CD4-positive, alpha-beta T cell treated with Interleukin-6 at 100 ng/mL for 8 hours (primary cell): ENCODE measurements at places on chromosomes 4 and X.
A peak's percentile ranks its signal among the peaks of the same experiment; 100 is the strongest.

- DNase-seq = no peak
Observed at GRCh38 chr4:87299898-87300297, 22.8 kb downstream of the HSD17B13 start.

DNA sequence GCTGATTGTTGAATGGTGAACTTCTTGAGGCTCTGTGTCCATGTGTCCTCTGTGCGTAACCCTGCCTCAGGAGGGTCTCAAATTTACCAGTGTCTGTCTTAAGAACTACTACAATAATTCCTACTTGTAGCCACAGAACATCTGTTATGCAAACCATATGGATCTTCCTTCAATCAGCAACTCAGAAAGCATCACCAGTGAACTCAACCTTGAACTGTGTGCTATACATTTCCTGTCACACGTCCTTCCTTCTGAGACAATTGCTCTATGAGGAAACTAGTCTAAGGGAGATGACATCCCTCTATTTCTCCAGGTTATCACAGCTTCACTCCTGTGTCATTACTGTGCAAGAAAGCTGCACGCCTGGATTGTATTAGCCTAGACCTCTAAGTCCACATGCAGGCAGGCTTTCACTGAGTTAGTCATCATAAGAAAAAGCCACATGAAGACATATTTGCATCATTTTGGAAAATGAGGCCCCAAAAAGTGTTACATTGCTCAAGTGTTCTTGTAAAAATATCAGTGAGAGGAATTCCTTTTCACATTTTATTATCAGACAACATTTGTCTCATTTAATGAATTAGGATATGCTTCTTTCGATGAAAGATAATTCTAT, 157.8 kb downstream of the AFF2 start:
- DNase-seq = no peak

DNA sequence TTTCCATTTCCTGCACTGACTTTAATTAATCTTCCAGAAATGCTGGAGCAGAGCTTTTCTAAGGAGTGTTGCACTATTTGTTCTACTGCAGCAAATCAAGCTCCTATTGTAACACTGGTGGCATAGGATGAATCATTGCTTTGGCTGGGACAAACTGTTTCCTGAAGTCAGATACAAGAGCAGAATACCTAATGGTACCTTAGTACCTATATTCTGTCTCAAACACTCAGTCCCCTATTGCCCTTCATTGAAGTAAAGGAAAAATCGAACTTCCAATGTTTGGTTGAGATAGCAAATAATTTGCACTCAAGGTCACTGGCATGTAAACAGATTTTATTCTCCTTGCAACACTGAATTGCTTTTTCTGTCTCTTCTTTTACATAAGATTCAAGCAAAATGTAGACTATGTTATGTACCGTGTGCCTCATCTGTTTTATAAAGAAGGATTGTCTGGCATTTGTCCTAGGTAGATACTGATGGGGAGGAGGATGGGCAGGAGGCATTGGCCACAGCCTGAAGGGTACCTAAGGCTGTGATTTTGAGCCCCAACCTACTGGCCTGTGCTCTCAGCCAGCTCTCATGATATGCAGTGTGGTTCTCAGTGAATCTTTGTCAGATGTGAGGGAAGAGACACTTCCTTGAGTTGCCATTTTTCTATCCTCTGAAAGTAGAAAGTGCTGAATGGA, 141.6 kb downstream of the AASDH start:
- DNase-seq = no peak

DNA sequence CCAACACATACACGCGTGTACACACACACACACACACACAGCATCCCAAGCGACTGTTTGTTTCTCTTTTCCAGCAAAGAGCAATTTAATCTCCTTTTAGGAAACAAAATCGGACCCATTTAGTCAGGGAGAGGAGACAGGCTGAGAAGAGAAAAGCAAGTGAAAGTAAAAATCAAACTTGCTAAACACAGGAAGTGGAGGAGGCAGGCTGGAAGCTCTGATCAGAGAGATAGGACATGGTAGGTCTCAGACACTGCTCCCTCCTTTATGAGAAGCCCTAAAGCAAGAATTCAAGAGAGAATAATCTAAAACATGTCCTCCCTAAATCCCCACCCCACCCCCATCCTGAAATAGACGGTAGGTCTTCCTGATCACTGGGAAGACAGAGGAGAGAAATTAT, 62.3 kb downstream of the GPC3 start:
- DNase-seq = peak; percentile 26

GRCh38 chrX:40581336-40581920, 658 bp downstream of the ATP6AP2 start:
- no peak for DNase-seq

- DNase-seq = no peak
Observed at GRCh38 chrX:17535229-17535628, 160.2 kb downstream of the NHS start.

DNA sequence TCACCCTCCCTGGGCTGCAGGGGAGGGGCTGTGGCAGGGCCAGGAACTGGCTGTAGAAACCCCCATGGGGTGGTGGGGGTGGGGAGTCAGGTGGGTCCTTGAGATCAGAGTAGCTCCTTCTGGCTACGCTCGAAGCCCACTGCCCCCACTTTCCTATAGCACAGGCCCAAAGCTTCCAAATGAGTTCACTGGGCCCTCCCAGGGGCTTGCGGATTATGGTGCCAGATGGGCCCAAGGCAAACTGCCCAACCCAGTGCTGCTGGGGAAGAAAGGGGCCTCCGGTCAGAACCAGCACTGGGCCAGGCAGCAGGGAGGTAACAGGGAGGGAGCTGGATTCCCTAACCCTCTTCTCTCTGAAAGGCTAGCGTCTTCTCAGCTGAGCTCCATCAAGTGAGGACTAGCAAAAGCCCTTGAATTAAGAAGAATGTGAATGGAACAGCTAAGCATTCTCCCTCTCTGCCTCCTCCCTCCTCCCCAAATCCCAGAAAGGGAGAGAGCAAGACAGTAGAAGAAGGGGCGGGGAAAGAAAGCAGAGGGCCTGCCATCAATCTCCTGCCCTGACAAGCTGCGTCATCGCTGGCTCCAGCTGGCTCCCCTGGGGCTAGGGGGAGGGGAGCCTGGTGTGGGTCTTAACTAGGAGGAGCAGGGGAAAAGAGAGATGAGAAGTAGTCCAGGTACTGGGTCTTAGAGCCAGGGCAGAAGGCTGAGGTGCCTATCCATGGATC, 34.7 kb downstream of the FRMPD3 start:
- DNase-seq = no peak

- DNase-seq = no peak
Observed at GRCh38 chr4:6374575-6374974, 97.8 kb downstream of the PPP2R2C start.

GRCh38 chr4:121143131-121143530, 21.0 kb downstream of the TNIP3 start:
- no peak for DNase-seq

DNA sequence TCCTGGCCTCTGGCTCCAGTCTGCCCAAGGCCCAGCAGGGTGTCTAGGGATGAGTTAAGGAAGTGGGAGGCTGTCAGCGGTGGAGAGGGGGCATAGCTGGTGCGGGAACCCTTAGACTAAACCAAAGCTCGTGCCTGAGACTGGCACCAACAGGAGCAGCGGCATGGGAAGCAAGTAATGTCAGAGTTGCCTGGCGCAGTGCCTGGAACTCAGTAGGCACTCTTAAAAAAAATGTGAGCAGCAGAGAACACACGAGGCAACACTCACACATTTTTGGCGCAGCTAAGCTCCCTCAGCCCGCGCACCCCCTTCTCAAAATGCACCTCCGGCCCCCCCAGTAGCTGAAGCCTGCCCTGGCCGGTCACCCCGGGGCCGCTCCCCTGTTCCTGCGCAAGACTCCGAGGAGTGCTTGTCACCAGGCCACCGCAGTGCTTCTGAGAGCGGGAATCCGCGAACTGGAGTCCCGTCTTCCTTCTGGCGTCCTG, 583 bp downstream of the GABRE start:
- no peak for DNase-seq

DNA sequence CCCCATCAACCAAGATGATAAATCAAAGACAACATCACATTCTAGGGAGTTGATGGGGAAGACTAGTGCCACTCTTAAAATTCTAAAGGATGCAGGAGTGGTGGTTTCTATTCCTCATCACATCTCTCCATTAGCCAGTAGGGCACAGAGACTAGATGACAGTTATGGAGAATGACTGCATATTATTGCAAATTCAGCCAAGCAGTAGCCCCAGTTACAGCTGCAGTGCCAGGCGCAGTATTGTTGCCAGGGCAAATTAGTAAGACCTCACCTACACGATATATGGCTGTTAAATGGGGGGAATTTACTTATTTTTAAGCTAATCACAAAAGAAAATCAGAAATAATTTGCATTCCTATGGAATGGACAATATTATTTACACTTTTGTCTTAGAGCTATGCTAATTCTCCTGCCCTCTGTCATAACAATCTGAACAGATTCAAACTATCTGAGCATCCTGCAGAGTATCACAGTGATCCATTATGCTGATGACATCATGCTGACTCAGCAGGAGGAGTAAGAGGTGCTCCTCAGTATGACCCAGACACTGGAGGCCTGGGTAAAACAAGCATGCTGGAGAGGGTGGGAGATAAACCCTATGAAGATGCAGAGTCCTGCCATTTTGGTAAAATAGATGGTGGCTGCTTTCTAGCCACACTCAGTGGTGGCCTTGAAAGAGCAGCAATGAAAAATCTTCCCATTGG, 24.7 kb downstream of the ETNPPL start:
- no peak for DNase-seq

- DNase-seq = peak; percentile 16
Observed at GRCh38 chrX:46376246-46376885, 168.9 kb downstream of the ZNF674 start.

DNA sequence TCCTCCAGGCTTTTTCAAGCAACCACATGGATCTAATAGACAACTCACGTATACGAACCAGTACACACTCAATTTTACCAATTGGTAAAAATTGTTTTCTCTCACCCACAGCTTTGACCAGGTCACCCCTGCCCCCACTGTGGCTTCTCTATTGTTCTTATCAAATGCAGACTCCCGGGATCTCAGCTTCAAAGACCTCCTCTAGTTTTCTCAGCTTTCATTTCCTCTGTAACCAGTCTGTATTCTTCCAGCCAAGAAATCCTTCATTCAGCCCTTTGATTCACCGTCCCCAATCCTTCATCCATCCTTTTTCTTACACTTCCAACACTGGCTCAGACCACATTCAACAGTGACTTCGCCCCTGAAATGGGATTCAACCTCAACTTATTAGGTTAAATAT, 120.7 kb downstream of the CORIN start:
- DNase-seq = no peak

GRCh38 chrX:16695079-16695676, 17.3 kb downstream of the CTPS2 start:
- DNase-seq = peak; percentile 55

DNA sequence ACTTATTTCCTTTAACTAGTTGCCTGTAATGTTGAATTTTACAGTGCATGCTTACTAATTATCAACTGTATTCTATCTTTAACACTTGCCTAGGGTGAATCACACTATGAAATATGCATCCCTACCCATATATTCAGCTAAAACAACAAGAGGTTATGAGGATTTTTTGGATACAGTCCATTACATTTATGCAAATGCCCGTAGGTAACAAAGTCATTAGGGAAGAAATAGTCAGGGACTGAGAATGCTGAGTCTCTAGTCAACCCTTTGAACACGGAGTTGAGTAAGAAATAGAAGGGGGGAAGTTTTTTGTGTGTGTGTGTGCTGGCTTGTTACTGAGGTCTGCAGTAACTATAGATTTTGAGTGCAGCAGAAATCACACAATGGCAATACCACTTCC, 26.1 kb upstream of the CBLL2 start:
- DNase-seq = no peak

DNA sequence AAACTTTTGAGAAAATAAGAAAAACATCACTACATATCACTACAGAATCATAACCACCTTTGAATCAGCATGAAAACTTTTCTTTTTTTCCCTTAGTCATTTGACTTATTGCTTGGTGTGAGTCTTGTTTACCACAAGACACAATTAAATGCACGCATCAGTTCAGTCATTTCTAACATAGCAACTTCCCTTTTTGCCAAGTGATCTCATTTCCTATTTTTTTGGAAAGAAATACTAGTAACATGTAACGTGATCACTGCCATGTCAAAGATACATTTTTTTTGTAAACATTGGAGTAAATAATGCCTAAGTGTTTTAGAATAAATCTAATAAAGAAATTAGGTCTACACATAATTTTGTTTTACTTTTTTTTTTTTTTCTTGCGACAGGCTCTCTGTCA, 5.1 kb upstream of the CXCL8 start:
- DNase-seq = no peak
